ENCODE measurements at places on chromosomes 5 and 9.

GRCh38 chr5:128426090-128426534, 111.9 kb downstream of the FBN2 start:
- no peak for DNase-seq

GRCh38 chr5:148267962-148268361, 632 bp upstream of the SPINK13 start:
- DNase-seq: no peak

DNA sequence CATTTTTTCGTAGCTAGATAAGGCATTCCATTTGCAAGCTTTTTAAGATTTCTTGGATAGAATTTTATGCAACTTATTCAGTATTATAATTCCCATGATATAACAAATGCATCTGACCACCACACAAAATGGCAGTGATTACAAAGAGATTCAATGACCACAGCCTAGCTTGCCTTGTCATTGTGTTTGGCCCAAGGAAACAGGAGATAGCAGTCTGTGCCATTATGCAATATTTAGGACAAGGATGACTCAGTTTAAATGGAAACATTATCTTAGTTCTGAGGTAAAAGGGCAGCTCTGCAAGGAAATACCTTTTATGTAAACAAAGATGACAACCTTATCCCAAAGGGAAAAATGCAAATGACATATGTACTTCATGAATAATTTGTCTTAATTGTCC, 89.8 kb downstream of the NUDT12 start:
- no peak for DNase-seq

DNA sequence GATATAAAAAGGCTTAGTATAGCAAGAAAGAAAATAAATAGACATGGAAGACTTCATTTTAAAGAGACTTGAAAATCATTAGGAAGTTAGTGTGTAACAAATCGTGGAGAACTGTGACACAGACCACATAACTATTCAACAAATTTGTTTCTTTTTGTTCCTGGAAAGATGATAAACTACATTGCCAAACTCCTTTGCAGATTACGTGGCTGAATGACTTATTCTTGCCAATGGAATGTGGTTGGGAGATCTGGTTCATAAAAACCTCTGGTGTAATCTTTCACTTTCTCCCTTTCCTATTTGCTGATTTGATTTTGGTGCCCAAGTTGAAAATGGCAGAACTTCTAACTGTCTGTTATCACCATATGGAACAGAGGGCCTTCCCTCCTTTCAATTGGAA, 328.9 kb upstream of the MEF2C start:
- DNase-seq: no peak

GRCh38 chr5:135255461-135256178, 143.4 kb downstream of the MACROH2A1 start:
- no peak for DNase-seq

GRCh38 chr9:20694248-20694647, 10.2 kb downstream of the FOCAD start:
- no peak for DNase-seq

GRCh38 chr9:16236311-16236710, 634.2 kb downstream of the BNC2 start:
- DNase-seq: no peak

- DNase-seq: no peak
These were observed 7.6 kb upstream of the AHRR start for GRCh38 chr5:313806-314376.

GRCh38 chr5:165410476-165410875, 1905.1 kb downstream of the MAT2B start:
- DNase-seq: no peak

DNA sequence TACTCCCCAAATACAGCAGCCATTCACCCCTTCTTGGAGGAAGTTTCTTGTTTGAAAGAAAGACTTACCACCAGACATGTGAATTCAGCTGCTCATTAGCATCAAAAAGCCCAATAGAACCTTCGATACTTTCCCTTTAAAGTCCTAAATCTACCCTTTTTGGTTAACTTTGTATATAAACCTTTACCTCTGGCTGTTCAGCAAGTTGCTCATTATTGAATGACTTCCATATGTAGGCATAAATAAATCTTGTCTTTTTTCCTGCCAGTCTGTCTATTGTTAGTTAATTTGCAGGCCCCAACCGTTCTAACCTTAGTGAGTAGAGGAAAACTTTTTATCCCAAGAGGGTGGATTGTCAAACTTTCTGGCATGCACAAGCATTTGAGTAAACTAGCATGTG, 27.9 kb upstream of the FBXL17 start:
- no peak for DNase-seq

DNA sequence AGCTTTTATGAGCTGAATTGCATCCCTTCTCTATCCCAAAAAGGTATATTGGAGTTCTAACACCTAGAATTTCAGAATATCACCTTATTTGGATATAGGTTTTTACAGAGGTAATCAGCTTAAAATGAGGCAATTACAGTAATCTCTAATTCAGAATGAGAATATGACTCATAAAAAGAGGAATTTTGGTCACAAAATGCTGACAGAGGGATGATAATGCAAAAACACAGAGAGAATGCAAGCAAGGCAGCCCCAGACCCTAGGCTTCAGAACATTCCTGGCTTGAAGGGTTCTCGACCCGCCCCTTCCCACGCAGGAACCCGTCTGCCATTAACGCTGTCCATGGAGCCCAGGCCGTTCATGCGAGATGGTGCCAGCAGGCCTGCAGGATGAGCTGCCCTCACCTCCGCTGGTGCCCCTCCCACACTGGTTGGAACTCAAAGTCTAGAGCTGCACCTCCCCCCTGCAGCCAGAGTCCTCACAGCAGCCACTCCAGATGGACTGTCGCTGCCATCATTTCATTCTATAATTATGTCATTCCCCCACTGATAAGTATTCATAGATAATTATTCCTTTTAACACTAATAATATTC, 1173.4 kb upstream of the ACO1 start:
- DNase-seq: no peak

DNA sequence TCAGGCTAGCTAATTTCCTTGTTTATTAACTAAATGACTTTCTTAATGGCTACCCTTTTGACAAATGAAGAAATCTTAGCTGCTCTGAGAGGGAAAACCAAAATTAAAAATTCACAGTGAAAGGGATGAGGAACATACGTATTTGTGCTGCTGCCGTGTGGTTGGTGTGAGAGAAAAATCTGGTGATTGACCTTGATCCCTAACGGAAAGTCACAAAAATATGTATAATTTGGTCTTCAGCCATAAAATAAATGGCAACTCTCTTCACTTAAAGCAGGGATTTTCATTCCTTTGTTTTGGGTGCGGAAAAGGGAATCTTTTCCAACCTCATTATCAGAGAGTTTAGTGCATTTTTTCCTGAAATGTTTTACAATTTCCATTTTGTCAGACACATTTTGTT, 40.4 kb downstream of the PAM start:
- DNase-seq: no peak

DNA sequence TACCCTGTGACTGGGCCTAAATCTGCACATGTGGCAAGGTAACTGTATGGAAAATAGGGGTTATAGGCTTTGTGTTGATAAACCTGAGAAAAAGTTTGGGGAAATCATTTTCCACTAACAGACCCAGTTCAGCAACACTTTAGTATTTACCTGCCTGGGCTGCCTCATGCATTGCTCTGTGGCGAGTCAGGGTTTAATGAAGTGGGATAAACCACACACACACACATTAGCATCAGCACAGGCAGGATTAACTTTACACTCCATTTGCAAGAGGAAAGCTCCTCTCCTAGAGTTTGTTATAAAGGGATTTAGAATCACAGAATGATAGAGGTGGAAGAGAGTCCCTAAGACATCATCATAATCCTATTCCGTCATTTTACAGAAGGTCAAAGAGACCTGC, 20.0 kb upstream of the ZCCHC7 start:
- no peak for DNase-seq
